ENCODE measurements at places on chromosomes 12 and 14.

DNA sequence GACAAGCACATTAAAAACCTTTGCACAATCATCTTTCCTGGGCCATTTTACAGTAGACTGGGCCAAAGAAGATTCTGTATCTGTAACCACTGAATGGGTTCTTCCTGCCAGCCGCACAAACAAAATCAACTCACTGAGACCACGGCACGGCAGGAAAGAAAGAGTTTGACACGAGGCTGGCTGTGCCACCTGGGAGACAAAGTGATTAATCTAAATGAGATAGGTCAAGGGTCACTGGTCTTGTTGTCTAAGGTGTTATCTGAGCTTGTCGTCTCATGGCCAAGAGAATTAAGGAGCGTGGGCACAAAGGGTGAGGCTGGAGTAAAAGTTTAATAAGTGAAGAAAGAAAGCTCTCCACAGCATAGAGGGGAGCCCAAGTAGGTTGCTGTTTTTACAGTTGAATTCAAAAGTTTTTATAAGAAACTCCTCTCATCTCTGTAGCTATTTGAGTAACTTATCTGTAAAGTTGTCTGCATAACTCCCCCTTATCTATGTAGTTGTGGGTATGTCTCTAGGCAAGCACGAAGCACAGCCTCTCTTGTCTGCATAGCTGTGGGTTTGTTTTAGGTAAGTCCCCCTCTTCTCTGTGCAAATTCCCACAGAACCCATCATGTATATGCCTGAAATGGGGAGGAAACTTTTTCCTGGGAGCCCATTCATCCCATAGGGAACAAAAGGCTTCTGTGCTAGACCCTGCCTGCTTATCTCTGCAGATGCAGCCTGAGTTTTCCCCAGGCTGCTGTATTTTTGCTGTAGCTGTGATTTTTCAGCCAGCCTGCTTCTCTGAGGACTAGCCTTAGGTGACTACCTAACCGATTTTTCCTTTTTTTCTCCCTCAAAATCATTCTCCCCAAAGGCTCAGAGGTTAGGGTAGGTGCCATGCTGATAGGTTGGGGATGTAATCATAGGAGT, 1314.6 kb upstream of the TMEM132C start:
- no peak for DNase-seq

GRCh38 chr14:100858838-100859220, 32.9 kb downstream of the MEG3 start:
- DNase-seq, result no peak

- no peak for DNase-seq
These were observed 295.7 kb upstream of the PRKD1 start for GRCh38 chr14:30223385-30223785.

DNA sequence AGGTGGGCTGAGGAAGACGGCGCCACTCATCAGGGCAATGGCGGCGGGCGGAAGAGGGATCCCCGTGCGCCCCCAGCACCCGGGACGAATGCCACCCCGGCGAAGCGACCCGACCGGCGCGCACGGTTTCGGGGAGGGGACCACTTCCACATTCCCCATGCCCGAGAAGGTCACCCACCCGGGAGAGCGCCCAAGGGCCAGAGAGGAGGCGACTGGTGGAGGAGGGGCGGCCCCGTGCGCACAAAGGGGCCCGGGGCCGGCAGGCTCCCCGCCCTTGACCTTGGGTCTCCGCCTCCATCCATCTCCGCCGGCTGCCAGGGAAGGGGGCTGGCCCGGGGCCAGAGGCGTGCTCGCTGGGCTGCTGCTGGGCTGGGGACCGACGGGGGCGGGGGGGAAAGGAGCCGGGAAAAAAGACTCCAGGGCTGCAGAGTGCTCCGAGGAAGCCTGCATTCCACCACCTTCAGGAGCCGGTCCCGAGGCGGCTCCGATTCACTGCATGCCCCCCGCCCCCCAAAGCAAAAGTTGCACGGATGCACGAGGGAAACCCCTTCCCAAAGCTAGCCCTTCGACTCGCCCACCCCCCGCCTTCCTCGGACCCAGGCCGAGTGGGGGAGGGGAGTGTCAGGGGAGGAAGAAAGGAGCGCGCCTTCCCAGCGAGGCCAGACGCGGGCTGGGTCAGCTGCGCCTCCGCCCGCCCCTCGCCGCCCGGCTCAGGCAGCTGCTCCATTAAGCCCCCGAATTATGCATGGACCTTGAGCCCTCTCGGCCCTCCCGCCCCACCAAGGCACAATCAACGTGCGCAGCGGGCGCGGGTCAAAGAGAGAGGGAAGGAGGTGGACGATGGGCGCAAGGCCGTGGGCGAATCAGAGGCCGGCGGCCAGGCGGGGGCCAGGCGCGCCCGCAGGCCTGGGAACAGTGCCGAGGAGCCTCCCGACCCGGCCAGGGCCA, 26.2 kb downstream of the BCL11B start:
- DNase-seq, result no peak

- DNase-seq, result no peak
These were observed 208.2 kb downstream of the EPS8 start for GRCh38 chr12:15581006-15581405.

- no peak for DNase-seq
These were observed 192.0 kb upstream of the HMGA2 start for GRCh38 chr12:65632131-65632855.

GRCh38 chr12:52389313-52390207, 4.1 kb upstream of the KRT84 start:
- no peak for DNase-seq

DNA sequence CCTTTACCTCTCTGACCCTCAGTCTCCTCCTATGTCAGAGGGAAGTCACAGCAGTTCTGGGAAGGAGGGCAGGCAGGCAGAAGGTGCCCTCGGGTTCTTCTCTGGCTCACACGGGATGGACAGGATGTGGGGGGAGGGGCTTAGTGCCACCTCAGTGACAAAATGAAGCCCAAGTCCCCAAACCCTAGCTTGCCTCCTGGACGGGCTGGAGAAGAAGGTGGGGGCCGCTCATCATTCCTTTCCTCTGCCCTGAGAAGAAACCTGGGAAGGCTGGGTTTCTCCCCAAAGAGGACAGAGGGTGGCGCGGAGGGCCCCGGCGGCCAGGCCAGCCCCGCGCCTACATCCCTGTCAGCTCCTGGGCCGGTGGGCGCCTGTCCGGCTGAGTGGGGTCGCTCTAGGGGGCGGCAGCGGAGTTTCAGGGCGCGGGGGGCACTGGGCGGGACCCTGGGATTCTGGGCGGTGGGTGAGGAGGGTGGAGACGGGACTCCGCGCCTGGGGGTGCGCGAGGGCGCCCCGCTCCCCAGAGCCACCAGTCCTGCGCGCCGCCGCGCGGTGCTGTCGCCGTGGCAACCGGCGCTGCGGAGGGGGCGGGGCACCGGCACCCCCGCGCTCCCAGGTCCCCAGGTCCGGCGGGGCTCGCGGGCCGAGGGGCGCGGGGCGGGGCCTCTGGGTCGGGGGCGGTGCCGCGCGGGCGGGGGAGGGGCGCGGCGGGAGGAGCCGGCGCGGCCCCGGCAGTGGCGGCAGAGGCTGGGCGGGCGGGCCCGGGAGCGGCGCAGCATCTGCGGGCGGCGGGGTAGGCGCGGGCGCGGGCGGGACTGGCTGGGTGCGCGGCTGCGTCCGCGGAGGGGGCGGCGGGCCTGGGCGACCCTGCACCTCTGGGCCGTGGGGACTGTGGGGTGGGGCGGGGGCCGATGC, at the start of gene TMEM121:
TSS of gene TMEM121 (plus strand) at position 723 of the 915 bp plus-strand sequence. CDS start 2,252 bp downstream, outside the sequence.
- no peak for DNase-seq

DNA sequence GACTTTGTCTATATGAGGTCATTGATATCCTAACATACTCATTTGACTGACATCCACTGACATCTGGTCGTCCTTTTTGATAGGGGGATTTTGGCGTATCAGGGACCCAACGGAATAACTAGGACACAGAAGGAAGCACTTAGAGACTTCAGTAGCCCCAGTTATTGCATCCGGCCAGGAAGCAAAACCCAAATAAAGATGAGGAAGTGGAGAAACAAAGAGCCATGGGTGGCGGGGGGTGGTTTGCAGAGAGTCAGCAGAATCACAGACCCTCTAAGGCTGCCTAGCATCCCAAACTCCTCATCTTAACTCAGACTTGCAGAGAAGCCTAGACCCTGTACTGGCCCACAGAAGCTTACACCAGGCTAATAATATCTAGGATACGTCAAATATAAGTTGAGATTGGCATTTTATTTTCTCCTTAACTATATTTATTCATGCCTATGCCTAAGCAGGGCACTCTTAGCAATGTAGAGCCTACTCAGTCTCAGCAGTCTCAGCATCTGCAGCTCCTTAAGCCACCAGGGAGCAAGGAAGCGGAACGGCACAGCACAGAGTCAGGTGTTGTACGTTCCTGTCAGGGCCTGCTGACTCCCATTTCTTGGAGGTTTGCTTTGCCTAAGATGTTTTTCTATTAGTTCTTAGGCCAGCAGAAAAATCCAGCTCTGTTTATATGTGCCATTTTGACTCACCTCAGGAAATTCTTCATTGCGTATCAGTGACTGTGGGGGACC, 45.1 kb downstream of the KCNA1 start:
- no peak for DNase-seq

DNA sequence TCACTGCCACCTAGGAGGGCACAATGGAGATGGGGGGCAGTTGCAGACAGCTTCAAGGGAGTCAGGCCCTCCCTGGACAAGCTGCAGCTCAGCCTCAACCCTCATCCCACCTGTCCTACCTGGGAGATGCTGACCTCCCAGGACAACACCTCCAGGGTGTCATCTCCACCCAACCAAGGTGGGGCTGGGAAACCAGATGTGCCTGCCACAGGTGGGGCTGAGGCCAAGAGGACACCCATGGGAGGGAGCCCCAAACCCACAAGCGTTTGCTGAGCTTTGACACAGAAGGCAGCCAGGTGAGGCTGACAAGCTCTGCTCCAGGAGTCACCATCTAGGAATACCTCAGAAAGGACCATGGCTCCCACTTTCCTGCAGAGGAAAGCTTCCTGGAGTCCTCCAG, 31.5 kb downstream of the ZFP36L1 start:
- DNase-seq, result no peak

GRCh38 chr12:104626069-104626837, 169.5 kb downstream of the CHST11 start:
- DNase-seq, result no peak

- DNase-seq, result no peak
These were observed 167.9 kb downstream of the FOXN3 start for GRCh38 chr14:89249065-89249695.

DNA sequence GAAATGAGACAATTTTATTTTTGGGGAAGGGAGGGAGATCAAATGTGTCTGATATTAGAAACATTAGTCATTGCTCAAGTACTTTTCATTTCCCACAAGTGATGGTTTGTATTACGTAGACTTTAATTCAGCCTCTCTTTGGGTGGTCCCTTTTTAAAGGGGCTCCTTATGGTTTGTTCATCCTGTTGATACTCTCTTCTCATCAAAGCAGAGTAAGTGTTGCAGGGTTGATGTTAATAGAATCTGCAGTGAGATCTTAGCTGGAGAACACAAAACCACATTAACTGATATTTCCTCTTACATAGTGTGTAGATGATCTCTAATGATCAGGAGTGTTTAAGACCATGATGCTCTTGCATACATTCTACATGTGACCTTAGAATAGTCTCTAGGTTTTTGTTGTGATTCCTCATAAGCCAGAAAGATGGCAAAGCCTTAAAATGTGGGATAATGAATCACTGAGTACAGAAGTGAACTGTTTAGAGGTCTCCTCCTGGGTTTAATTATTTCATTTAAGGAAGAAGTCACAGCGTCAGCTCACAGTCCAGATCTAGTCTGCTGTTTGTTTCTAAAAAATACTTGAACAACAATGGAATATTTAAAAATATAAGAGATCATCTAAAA, 87.4 kb upstream of the PTPRR start:
- DNase-seq, result no peak

DNA sequence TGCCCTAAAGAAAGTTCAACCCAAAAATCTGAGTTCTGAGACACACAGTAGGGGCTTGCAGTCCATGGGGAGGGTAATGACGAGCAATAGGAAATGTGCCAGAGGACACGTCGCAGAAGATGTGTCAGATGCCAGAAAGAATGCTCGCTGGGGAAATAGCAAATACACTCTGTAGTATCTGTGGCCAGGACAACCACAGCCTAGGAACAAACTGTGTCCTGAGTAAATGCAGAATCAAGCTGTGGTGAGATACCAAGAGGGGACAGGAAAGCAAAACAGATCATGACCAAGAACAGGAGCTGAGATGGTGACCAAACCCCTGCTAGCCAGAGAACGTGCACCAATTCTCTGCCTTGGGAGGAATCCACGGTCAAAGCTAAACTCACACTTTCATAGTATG, 9.1 kb downstream of the CRACR2A start:
- no peak for DNase-seq

All from stimulated activated CD4-positive, alpha-beta T cell treated with anti-CD3 and anti-CD28 coated beads, Interleukin-1b, Interleukin-23, amount 100 ng/mL, for 4 hours (primary cell).